ENCODE measurements at places on chromosomes 16 and 17. TPM values are rescaled to one million over a fixed set of nuclear protein-coding genes. Genes with fewer than 3 reads are reported as not detected.

DNA sequence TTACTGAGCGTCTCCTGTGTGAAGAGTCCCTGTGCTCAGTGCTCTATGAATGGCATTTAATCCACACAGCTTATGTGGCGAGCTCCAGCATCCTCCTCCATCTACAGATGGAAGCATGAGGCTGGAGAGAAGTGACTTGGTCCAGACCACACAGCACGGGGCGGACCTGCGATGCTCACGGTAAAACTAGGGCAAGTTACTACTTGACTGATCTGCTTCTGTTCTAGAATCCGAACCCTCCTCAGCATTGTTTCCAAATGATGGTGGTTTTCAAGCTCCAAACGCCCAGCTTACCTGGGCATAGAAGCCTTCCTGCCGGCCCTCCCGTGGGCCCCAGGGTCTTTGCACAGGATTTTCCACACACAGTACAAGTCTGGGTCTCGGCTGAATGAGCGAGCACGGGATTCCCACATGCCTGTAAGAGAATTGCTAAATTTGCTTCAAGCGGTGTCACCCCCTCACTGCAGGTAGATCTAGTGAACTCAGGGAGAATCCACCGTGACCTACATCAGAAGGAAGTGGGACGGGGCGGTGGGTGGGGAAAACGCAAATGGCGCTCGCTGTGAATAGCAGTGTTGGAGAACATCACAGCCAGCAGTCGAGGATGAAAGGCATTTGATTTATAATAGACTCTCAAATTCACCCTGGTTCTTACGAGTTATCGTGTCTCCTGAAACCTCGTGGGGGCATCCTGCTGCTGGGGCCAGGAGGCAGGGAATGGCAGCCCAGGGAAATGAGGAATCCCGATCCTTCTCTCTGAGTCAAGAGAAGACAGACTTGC is 101.1 kb downstream of the CMIP start:
- DNase-seq = no peak

- DNase-seq = no peak
Observed at GRCh38 chr16:81864646-81865382, 85.7 kb downstream of the PLCG2 start.

- DNase-seq = no peak
Observed at GRCh38 chr17:56688151-56688550, 94.7 kb downstream of the NOG start.

The CD7 gene
- not detected for total RNA-seq

The TSNAXIP1 gene
- total RNA-seq = 0.79 TPM

Data from HFFc6 (cell line).